ENCODE measurements at places on chromosomes 4 and X.

GRCh38 chr4:127586922-127587571, 45.7 kb upstream of the INTU start:
- DNase-seq, result no peak

GRCh38 chr4:74190919-74191397, 33.0 kb downstream of the MTHFD2L start:
- no peak for DNase-seq

GRCh38 chrX:30301963-30302362, 7.2 kb downstream of the NR0B1 start:
- no peak for DNase-seq

- DNase-seq, result no peak
Measured at GRCh38 chrX:154352466-154352865, 22.0 kb downstream of the FLNA start.

DNA sequence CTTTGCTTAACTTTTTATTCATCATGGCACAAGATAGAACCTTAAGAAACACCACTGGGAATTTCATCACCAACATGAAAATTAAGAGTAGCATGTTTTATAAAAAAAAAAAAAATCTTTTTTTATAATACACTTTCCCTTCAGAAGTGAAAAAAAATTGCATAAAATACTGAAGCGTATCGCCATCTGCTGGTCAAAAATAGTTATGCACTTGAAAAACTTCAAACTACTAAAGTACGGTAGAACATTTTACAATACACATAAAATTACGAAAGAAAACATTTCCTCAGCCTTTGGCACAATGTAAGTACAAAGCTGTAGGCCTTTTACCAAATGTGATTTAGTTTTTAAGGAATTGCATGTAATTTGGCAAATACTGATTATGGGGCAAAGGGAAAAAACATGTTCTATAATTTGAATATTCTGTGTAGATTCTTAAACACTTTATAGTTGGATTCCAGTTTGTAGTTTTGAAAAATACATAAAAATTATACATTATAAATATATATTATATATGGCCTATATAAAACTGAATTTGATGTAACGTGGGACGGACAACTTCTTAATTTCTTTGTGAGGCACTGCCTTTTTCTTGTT, 26.5 kb downstream of the HCCS start:
- DNase-seq, result no peak

DNA sequence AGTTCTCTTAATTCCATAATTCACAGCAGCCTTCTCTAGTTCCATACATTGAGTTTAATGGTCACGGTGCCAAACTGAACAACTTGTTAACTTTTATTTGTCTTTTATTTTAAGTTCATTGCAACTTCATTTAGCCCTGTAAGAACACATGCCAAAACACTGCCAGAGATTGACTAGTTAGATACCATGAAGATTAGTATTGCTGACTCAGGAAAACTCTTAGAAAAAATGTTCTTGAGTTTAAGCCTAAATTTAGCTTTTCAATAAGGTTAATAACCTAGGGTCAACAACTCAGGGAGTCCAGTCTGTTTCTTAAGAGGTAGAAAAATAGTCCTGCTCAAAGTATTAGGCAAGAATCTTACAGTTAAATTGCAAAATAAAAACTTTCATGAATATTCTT, 25.7 kb downstream of the SPANXN2 start:
- no peak for DNase-seq

GRCh38 chr4:80465238-80465637, 129.7 kb downstream of the CFAP299 start:
- no peak for DNase-seq

DNA sequence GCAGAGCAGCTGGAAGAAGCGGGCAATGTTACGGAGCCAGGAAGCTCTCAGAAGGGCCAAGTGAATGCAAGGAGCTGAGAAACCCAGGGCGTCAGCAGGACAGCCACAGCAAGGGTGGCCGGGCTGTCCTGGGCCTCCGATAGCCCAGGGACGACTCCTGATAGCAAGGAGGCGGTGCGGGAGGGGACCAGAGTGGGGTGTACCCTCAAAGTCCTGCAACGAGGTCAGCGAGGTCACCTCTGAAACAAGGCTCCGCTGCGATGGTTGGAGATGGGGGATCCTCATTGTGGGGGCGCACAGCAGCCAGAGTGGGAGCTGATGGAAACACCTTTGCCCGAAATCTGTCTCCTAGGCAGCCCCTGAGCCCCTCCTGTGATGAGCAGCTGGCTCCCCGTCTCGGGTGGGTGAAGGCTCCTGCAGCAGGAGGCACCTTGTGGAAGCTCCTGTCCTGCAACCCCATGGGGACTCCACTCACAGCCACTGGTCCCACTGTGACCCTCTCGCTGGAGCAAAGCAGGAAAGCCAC, 4.3 kb upstream of the CCNQ start:
- no peak for DNase-seq

All from activated CD4-positive, alpha-beta T cell treated with anti-CD3 and anti-CD28 coated beads, Interleukin-2, amount 50 U/mL, for 48 hours (primary cell).